ENCODE measurements at places on chromosomes 1 and 21.

- DNase-seq = no peak
Measured at GRCh38 chr1:91201176-91201575, 179.3 kb upstream of the ZNF644 start.

DNA sequence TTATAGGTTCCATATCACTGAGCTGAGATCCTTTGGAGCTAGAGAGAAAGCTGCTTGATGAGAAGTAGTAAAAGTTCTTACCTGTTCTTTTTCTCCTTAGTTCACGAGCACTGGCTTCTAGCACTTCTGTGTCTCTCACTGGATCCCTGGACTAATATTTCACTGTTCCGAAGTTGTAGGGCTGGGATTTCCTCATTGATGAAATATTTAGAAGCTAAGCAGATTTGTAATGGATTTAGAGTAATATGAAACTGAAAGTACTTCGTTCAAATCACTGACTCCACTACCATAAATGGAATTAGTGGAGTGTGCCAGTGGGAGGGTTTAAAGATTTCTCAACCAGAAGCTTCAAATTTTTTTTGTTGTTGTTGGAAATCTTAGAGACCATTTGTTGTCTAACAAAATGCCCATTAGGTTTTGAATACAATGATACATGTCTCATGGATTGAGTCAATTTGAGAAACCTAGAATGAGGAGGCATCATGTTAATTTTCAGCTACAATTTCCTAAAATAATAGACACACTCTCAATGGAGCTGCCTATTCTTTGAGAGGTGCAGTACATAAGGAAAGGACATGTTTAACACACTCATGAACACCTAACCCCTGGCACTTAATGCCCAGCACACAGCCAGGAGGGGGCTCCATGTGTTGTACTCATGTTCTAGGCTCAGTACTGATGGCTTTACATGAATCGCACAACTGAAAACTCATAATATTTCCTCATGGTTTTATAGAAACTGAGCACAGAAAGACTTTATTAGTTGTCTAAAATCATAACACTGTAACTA, at the start of gene GBP1:
Gene GBP1, minus strand, starts transcription at position 130 of the 790 bp plus-strand sequence. CDS start 1,974 bp downstream, outside the sequence.
- DNase-seq = no peak

GRCh38 chr1:117447661-117448060, 80.4 kb downstream of the MAN1A2 start:
- DNase-seq = no peak

GRCh38 chr1:196381544-196381943, 226.7 kb downstream of the KCNT2 start:
- no peak for DNase-seq

DNA sequence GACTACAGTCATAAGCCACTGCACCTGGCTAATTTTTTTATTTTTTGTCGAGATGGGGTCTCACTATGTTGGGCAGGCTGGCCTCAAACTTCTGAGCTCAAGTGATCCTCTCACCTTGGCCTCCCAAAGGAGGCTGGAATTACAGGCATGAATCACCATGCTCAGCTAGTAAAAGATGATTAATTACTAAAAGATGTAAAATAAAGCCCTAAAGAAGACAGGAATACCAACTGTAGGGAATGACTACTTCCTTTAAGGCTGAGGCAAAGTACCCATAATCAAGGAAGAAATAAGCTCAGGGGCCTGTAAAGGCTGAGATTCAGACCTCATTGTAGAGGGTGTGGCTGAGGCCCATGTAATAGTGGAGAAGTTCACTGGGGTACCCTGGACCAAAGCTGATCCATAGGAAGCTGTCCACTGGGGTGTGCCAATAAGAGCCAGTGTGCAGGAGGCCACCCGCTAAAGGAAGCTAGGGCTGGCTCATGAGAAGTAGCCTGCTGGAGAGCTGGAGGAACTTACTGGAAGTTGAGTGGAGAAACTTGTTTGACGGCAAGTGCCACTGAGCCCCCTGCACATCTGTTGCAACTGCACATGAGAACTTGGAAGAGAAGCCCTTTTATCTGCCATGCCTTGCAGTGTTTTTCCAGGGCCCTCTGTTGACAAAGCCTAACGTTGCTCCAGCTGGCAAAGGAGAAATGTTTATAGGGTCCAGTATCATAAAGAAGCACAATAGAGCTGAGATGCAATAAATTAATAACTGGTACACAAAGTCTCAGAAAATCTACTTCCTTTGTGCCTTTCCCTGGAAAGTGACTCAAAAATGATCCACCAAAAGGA, 17.8 kb upstream of the SERTAD4 start:
- DNase-seq = no peak

- no peak for DNase-seq
Measured at GRCh38 chr1:22508329-22508728, 55.0 kb upstream of the EPHA8 start.

DNA sequence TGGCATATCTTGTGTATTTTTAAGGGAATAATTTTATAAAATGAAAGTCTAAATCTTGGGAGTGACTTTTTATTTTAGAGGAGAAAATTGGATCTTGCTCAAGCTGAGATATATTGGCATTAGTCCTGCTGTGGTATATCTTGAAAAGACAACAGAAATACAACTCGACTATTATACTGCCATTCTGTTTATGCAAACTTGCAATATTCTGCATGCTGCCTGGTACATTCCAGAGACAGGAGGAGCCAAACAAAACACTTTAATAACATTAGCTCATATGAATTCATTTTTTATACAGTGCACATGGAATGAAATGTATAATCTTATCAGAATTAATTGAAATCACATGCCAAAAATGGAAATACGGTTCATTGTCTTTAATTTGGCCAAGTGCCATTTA, 176.0 kb upstream of the NRIP1 start:
- DNase-seq = no peak

DNA sequence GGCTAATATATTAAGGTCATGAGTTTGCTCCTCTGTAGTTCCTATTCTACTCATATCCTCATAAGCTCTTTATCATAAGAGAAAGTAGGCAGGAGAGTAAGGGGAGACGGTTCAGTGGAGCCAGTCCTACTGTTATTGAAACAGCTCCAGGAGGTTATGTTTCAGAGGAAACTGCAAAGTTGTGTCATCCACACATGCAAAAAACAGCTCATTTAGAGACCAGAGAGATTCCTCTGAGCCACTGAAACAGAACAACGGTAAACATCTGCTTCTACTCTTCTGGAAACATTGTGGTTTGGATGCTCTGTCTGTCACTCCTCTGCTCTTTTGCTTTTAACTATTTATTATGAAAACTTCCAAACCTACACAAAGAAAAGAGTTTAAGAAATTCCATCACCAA, 66.3 kb upstream of the PPP2R5A start:
- no peak for DNase-seq

DNA sequence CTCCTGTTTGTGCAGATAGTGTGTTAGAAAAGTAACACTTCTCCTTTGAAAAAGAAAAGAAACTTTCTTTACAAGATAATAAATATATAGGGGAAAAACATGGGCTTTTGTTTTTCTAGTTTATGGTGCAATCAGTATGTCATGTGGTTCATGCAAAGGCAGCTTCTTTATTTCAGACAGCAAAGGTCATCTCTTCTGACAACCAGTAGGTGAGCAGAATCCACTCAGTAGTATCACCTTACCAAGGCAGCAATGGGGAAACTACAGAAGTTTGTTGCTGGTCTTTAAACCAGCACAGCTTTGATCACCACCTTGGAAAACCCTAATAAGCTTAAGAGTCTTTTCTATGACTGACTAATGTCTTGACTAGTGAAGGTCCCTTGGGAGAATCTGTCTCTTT, 13.0 kb upstream of the SAMSN1 start:
- DNase-seq = no peak

GRCh38 chr21:38048167-38048566, 131.9 kb upstream of the KCNJ6 start:
- no peak for DNase-seq

GRCh38 chr1:35886577-35887431, 3.8 kb downstream of the AGO1 start:
- DNase-seq = no peak

DNA sequence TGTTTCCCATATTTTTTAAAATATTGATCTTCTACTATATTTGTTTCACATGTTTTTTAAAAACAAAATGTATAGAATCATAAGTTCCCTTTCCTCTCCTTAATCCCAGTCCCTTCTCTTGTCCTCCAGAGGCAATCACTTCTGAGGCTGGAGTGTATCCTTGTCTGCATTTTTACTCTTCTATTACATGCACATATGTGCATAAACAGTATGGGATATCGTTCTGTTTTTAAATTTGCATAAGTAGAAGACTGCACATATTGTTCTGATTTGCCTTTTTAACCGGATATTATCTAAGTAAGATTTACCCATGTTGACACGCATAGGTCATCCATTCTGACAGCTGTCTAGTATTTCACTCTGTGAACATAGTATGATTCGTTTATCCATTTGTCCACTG, 142.0 kb downstream of the TRABD2B start:
- DNase-seq = no peak

GRCh38 chr1:185155600-185156287, 1.0 kb downstream of the TRMT1L start:
- DNase-seq = no peak

DNA sequence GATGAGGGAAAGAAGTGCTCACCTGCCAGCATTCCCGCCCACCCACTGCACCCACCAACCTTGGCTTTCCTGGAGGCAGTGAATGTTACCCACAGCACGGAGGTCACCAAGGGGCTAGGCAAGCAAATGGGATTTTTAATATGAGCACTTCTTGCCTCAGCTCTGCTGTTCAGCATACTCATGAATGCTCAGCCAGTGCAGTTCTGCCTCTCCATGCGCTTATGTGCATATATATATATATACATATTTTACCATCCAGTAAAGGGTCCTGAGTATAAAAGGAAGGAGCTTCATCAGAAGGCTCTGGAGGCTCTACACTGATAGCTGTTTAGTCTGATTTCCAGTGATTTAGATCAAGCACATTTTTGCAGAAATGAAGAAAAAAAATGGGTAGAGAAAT, 366.9 kb downstream of the SIPA1L2 start:
- no peak for DNase-seq

GRCh38 chr1:156478250-156478627, 22.3 kb downstream of the MEF2D start:
- no peak for DNase-seq

GRCh38 chr1:168050307-168050706, 86.4 kb downstream of the GPR161 start:
- DNase-seq = no peak

- DNase-seq = no peak
Measured at GRCh38 chr1:160716013-160716412, 4.4 kb upstream of the CD48 start.

- no peak for DNase-seq
Measured at GRCh38 chr21:38938343-38938742, 132.6 kb downstream of the ETS2 start.

Data from CMK (cell line).